ENCODE measurements at places on chromosomes 1 and 21.
A peak's percentile ranks its signal among the peaks of the same experiment; 100 is the strongest.

DNA sequence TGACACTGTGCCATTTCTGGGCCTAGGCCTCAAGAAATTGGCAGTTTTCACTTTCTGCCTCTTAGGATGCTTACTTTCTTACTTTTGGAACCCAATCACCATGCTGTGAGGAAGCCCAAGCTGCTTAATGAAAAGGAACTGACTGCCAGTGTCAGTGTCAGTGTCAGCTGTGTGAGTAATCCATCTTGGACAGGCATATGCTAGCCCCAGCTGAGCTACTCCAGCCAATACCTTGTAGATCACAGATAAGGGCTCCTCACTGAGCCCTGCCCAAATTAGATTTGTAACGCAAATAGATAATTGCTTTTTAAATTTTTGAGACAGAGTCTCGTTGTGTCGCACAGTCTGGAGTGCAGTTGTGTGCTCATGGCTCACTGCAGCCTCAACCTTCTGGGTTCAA is 59.6 kb downstream of the SELENOF start:
- no peak for ATAC-seq

DNA sequence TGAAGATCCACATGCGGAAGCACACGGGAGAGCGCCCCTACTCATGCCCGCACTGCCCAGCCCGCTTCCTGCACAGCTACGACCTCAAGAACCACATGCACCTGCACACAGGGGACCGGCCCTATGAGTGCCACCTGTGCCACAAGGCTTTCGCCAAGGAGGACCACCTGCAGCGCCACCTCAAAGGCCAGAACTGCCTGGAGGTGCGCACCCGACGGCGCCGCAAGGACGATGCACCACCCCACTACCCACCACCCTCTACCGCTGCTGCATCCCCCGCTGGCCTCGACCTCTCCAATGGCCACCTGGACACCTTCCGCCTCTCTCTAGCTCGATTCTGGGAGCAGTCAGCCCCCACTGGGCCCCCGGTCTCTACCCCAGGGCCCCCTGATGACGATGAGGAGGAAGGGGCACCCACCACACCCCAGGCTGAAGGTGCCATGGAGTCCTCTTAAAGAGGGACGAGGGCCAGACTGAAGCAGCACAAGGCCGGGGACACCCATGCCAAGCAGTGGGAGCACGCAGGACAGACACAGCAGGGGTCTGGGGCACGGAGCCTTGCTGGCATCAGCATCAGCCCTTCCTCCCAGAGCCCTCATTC is 13.7 kb downstream of the ZBTB7B start:
- no peak for ATAC-seq

DNA sequence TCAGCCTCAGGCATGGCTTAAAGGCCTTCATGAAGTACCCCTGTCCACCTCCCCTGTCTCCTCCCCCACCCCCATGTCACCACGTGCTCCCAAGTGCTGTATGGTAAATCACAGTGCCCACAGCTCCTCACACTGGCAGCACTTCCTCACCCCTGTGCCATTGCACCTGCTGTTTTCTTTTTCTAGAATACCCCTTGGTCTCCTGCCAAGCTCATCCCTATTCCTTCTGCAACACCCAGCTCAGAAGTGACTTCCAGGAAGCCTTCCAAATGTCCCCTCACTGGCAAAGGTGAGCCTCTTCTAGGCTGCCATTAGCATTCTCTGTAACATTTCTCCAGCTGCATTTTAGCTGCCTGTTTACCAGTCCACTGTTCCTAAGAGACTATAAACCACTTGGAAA is 9.4 kb downstream of the AKNAD1 start:
- no peak for ATAC-seq

DNA sequence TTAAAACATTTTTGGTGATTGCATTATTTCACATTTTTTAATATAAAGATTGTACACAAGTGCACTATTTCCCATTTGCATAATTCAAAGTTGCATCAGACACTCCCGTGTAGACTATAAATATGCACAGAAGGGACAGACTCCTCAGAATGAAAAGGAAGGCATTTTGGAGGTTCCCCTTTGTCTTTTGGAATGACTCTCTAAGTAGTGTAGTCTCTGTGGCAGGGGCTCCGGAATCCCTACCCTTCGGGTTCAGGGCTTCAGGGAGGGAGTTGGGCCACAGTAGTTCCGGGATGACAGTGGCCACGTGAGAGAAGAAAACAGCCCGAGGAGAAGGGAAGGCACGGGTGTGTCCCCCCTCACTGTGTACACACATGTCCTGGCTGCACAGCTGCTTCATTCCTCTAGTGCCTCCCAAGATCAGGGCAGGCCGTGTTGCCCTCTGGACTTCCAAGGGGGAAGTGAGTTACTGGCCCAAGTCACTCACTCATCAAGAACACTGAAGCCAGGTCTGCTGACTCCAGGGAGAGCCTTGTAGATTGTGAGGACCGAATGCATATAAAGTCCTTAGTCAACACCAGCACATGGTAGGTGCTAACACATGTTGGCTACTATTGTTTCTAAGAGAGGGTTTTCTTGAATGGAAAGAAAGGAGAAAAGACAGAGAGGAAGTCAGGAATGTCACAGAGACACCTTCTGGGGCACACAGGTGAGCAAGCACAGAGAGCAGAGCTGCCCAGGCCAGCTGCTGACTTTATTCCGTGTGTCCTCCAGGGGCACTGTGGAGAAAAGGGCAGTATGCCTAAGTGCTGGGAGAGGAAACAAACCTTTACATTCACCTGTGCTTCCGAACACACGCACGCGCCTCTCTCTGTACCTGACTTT is 39.8 kb downstream of the LHX4 start:
- peak; percentile 8 for ATAC-seq

GRCh38 chr1:245129319-245130240 is 25.2 kb upstream of the KIF26B start:
- ATAC-seq = peak; percentile 67

- ATAC-seq = no peak
These were observed 213.4 kb downstream of the FGGY start for GRCh38 chr1:59510249-59510648.

DNA sequence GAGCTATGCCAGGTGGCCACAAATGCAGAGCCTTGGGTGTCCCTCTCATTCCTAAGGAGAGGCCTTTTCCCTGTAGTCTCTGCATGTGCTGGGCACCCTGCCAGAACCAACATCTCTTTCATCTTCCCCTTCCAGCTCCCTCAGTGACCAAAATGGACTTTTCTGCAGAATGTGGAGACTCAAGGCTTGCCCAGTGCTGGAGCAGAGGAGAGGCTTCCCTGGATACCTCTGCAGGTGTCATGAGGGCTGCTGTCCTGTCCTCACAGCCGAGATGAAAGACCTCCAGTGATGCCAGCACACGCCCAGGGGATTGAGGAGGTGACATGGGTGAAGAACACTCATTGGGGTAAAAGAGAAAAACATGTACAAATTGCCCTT is 347.0 kb upstream of the AJAP1 start:
- ATAC-seq = no peak

GRCh38 chr1:157157501-157158190 is 19.5 kb upstream of the ETV3 start:
- no peak for ATAC-seq

DNA sequence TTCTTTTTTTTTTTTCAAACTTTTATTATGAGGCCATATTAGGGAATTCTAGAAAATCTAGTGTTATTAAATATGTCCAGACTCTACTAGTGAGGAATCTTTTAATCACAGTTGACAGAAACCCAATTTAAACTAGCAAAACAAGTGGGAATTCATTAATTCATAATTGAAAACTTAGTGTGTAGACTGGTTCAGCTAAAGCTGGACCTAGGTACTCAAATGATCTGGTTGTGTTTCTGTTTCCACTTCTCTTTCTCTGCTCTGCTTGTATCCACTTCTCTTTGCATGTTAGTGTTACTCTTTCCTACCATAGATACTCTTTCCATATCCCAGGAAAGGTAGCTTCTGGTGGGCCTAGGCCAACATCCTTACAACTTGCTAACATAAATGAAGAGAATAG is 81.2 kb upstream of the HIVEP3 start:
- ATAC-seq = no peak

DNA sequence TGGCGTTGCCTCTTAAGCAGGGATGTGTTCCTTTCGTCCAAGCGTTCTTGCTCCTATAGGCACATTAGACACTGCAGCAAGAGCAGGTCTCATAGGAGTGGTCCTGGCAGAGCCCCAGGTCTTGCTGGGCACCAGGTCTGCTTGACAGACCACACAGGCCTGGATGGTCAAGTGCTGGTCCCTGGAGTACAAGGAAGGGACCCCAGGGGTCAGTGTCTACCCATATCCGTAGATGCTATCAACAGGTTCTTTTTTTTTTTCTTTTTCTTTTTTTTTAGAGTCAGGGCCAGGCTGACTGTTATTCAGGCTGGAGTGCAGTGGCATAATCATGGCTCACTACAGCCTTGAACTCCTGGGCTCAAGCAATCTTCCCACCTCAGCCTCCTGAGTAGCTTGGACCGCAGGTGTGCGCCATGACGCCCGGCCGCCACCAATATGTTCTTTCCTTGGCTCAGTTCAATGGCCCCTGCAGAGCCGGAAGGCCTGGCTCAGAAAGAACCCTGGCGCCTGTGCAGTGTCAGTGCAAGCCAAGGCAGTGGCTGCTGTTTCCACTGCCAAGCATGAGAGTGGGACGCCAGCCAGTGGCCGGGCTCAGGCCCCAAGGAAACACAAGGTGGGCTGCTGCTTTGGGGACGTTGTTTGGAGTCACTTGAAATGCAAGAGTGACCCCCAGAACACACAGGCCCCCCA is 10.0 kb upstream of the TNFRSF8 start:
- ATAC-seq = no peak

DNA sequence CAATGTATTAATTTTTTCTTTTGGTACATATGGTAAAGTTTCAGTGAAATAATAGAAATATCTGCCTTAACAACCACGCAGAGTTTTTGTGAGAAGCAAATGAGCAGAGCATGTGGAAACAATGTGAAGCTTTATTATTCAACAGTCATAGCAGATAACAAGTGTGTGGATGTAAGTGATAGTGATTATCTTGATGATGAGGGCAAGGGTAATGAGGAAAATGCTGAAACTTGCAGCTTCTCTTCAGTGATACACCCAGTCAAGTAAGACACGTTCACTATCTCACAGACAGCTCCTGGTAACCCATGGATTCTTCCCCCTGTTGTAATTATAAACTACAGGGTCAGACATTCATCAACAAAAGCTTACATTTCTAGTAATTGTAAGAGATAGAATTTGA is 14.6 kb upstream of the OR2L5 start:
- ATAC-seq = no peak

DNA sequence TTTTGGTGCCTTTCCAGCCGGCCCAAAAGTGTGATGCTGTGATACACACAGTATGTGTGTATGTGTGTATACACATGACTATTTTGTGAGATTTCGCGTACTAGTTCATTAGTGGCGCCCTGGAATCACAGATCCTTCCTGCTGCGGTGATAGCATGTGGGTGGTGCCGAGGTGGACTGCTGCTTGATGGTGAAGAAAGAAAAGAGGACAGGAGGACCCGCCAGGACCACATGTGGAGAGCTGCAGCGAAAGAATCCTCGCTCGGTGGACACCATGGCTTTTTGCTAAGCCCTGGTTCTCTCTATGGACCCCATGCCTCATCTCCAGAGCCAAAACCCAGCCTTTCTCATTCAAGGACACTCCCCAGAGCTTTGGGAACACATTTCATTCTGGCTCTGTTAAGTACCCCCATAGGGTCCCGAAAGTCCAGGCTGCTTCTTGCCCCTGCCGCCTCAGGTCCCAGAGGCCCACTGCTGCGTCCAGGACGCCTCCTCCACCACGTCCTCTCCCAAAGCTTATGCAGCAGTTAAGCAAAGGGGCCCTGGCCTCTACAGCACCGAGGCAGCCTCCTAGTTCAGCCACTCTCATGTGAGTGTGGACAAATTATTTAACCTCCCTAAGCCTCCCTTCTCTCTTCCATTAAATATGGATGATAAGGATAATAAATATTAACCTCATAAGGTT is 32.8 kb upstream of the COX20 start:
- ATAC-seq = no peak

GRCh38 chr1:184504040-184504954 is 117.5 kb downstream of the C1orf21 start:
- ATAC-seq = peak; percentile 88

DNA sequence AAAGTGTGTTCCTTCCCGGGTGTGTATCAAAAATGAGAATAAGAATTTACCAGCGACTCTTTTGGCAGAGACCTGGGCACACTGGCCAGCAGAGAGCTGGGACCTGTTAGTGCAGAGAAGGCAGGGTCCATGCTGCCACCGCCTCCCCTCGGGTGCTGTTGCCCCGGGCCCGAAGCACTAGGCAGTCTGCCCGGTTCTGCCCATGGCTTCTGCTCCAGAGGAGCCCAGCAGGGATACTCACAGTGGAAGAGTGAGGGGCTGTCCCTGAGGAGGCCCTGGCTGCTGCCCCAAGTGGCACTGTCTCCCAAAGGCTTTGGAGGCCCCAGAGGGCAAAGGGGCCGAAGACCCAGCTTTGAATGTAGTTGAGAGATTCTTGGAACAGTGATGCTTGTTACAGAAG is 80.5 kb downstream of the MIS18A start:
- no peak for ATAC-seq

GRCh38 chr1:53583868-53584776 is 124.9 kb downstream of the DMRTB1 start:
- peak; percentile 7 for ATAC-seq

- ATAC-seq = no peak
These were observed 5.6 kb downstream of the MX2 start for GRCh38 chr21:41367301-41367944.

- ATAC-seq = peak; percentile 94
These were observed 95.0 kb downstream of the ASTN1 start for GRCh38 chr1:177069490-177069889.

- ATAC-seq = no peak
These were observed 6.1 kb downstream of the NENF start for GRCh38 chr1:212438831-212439237.

DNA sequence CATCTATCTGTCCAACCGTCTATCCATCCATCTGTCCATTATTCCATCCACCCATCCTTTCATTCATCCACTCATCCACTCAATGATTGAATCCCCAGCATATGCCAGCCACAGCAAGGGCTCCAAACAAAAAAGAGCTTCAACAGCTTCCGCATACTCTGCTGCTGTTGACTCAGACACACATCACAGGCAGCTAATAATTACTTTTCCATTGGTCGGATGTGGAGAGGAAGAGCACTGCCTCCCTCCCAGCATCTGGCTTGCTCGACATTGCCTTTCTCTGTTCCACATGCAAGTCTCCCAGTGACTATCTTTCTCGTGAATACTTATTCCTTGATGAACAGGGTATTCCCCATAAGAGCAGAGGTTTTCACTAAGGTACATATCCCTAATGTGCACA is 176.5 kb downstream of the HIVEP3 start:
- peak; percentile 90 for ATAC-seq

- no peak for ATAC-seq
These were observed 30.3 kb downstream of the INTS7 start for GRCh38 chr1:212004895-212005608.

DNA sequence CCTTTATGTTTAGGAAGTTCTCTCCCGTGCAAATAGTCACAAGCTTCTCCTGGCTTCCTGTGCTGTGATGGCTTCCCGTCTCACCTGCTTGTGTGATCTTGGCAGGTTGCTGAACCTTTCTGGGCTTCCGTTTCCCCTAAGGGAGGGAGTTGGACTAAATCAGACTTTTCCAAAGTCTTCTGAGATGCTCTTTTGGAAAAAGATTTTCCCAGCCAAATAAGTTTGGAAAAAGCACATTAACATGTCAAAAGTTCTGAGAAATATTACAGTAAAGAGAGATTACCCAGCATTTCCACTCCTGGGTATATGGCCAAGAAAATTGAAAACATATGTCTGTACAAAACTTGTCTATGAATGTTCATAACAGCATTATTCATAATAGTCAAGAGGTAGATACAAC is 36.0 kb upstream of the TENT5C start:
- ATAC-seq = no peak

GRCh38 chr1:99445486-99445885 is 181.2 kb downstream of the PLPPR4 start:
- ATAC-seq = no peak

GRCh38 chr1:17287130-17287776 is 20.7 kb upstream of the PADI4 start:
- no peak for ATAC-seq

Data from motor neuron (in vitro differentiated cells).